ENCODE measurements at places on chromosomes 2 and 18.

GRCh38 chr18:41752826-41753225 is 202.2 kb upstream of the PIK3C3 start:
- no peak for DNase-seq

GRCh38 chr2:102057502-102058292 is 65.9 kb downstream of the IL1R2 start:
- DNase-seq: peak; percentile 66

DNA sequence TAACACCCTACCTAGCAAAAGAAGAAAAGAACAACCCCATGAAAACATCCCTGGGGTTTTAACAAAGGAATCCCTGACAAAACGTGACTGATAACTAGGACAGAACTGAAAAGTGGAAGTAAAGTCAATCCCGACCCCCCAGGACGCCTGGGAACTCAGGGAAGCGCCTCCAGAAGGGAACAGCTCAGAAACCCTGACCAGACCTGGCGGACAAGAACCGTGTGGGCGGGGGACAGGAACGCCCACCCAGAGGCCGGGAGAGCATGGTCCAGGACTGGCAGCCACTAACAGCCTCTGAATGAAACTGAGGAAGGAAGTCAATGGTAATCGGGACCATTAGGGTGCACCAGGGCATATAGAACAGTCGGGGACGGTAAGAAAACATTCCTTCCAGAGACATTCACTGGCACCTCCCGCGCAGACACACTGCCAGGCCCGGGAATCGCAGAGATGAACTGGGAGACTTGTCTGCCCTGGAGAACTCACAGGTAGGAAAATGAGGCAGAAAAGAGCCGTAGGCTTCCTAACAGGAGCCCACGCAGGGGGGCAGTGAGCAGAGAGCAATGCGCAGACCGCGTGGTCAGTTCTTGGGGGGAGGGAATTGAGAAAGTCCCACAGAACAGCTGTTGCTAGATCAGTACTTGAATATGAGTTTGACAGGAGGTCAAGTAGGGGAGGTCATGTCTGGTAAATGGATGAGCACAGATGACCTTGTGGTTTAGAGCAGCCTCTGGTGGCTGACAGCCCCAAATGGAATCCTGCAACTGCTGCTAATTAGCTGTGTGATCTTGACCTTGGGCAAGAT is 1.3 kb upstream of the TBC1D8 start:
- peak; percentile 27 for DNase-seq

- no peak for DNase-seq
Observed at GRCh38 chr2:74708296-74708695, 54.2 kb downstream of the SEMA4F start.

DNA sequence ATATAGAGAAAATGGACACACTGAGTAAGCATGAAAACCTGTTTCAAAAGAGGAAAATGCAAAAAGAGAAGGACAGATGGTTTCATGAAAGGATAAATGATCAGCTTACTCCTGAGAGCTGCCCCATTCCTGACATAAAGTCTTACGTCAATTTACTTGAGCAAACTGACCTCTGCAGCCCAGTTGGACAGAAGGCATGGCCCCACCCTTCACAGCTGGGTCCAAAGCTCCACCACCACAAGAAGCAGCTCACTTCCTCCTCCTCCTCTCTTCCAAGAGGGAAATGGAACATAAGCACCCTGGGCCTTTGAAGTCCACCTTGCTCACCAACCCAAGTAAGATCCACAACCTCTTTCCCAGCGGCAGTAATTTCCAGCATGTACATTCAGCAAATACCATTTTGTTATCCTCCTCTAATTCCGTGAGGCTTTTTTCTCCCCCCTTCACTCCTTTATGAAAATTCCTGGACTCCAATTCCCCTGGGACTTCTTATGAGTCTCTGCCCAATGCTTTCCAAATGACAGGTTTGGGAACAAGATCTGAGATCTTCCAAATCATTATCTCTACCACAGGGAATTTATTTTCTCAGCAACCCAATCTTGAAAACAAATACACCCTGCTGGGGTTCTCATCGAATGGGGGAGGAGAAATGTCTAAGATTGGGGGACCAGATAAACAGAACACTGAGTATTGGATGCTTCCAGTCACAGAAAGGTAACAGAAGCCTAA is 10.1 kb downstream of the COL4A4 start:
- DNase-seq: no peak

GRCh38 chr2:45241061-45241561 is 231.9 kb upstream of the SIX2 start:
- no peak for DNase-seq

DNA sequence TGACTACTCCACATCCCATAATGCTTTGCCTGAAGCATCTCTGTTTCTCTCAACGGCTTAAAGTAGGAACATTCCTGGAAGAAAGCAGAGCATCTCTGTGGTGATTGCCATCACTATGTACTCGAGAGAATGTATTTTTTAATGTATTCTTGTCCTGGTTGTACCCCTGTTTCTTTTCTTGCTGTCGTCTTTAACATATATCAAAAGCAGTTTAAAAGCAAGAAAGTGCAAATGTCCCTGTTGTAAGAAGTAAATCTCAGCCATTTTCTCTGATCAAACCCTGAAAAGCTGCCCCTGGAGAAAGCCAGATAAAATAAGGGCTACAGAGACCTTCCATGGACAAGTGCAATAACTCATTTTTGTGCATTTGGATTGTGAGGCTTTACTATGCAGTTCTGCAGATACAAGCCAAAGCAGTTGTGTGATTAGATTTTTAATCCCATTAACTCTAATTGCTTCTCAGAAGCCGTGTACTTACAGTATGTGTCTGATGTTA is 70.8 kb downstream of the XIRP2 start:
- DNase-seq: no peak

DNA sequence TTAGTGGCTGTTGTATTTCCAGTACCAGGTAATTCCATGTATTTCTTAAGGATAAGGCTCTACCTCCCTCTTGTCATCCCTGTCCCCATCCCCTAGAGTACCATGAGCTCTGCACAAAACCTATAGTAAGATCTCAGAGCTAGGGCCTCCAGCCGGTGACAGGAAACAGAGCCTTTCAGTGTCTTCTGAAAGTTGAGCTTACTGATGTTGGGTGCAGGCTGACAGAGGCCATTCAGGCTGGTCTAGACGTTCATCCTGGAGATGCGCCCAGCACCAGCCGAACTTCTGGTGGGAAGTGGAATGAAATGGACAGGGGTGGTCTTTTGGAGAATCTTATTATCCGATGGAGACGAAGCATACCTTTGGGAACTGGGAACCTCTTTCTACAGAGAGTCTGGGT is 16.7 kb upstream of the LYPD6B start:
- no peak for DNase-seq

DNA sequence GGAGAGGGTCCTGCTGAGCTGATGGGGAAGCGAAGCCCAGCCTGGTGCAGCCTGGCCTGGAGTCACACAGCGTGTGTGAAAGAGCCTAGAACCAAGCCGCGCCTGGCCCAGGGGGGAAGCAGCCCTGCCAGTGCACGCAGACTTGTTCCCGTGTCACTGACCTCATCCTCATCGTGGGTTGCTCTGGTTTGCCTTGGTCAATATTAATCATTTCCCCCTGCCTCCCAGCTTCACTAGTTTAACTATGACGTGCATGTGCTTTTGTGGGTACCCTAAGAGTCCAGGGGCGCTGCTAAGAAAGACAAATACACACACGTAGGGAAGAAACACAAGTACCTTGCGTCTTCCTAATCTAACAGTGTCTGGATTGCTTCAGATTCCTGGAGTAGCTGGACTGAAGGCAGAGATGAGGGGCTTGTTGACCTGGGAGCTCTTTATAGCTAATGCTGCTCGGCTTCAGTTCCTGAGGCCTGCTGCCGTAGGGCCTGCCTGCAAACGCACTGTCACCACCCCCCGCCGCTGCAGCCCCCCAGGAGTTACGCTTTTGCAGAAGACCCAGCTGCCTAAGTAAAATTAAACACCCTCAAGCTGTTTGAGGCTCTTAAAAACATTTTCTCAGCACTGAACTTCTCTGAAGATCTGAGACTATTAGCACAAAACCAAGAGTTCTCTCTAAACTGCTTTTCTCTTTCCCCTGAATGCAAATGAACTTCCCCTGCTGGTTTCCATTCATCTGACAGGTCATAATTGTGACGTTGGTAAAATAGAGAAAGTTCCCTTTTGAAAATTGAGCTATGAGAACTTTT is 159.2 kb downstream of the FAM210A start:
- DNase-seq: no peak

GRCh38 chr18:50194631-50195532 is at the start of gene MYO5B:
Gene MYO5B (minus strand): TSS chr18:50195147. CDS start chr18:50194793, 354 bp downstream.
- no peak for DNase-seq

Data from fibroblast of upper back skin (primary cell).